ENCODE measurements at places on chromosomes 7 and 10.

GRCh38 chr10:31120961-31121685, 89.5 kb upstream of the ZNF438 start:
- DNase-seq = no peak

GRCh38 chr10:94037286-94037685, 43.6 kb downstream of the PLCE1 start:
- no peak for DNase-seq

DNA sequence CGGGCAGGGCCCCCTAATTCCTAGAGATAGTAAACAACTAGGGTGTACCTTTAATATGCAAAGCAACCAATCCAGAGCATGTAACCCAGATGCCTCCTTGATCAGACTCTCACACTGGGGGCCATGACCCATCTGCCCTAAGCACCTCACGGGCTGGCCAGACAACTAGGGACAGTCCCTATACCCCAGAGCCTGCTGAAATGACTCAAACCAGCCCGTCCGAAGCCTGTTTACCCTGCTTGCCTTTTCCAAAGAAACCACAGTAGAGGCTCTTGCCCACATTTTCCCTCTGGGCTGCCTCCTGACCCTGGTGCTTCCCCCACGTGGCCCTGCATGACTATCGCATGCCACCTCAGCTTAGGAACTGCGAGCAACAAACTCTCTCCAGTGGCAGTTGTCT, 46.2 kb downstream of the RGS10 start:
- DNase-seq = peak; percentile 94

DNA sequence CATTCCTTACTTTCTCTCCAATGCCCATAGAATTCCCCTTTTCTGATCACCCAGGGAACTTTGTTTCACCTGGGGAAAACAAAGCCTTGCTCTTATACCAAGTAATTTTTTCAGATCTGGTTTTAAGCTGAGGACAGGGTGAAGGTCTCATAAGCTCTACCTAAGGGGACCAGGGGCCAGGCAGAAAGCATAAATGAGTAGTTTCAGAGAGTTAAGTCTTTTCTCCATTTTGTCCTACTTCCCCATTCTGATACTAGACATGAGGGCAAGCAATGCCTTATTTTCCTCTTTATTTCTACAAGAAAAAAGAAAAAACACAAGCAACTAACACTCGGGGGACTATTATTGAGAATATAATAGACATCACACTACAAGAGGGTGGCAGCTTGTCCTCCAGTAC, 2.9 kb downstream of the AKR1D1 start:
- DNase-seq = no peak

DNA sequence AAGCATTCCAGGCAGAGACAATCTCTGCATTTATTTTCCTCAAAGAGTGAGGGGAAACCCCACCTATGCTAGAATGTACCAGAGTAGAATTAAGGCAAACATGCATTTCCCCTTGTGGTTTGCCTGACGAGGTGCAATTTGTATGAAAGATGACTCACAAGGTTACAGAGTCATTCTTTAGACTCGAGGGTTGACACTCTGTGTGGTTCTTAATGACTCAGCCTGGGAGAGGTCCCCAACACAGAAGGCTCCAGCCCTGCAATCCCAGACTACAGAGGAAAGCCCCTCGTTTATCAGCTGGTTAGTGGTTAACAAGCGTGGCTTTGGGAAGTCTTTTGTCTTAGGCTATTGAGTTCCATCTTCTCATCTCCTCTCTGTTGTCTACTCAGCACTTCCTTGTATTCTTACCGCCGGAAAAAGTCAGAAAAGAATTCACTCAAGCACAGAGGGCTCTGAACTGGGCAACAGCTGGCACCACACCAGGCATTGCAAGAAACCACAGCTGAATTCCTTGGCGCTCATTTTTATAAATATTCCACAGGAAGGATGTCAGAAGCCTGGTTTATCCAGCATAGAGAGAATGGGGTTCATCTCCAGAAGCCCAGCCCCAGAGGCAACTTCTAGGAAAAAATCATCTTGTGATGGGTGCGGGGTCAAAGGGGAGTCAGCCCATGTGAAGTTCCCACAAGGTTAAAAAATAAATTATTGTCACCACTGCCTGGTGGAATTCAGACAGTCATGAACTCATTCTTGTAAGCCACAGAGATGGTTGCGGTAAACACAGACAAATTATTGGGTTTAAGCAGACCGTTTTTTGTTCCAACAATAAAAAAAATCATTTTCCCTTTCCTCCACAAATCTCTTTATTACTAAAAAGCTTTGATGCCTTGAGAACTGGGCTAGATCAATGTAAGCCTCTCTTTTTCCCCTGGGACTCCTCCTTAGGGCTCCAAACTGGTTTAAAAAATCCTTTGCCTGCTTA, 24.5 kb upstream of the SVIL start:
- peak; percentile 83 for DNase-seq

- DNase-seq = peak; percentile 69
Measured at GRCh38 chr7:2104107-2104710, 128.5 kb downstream of the MAD1L1 start.
